ENCODE measurements at places on chromosomes 1 and 21.

DNA sequence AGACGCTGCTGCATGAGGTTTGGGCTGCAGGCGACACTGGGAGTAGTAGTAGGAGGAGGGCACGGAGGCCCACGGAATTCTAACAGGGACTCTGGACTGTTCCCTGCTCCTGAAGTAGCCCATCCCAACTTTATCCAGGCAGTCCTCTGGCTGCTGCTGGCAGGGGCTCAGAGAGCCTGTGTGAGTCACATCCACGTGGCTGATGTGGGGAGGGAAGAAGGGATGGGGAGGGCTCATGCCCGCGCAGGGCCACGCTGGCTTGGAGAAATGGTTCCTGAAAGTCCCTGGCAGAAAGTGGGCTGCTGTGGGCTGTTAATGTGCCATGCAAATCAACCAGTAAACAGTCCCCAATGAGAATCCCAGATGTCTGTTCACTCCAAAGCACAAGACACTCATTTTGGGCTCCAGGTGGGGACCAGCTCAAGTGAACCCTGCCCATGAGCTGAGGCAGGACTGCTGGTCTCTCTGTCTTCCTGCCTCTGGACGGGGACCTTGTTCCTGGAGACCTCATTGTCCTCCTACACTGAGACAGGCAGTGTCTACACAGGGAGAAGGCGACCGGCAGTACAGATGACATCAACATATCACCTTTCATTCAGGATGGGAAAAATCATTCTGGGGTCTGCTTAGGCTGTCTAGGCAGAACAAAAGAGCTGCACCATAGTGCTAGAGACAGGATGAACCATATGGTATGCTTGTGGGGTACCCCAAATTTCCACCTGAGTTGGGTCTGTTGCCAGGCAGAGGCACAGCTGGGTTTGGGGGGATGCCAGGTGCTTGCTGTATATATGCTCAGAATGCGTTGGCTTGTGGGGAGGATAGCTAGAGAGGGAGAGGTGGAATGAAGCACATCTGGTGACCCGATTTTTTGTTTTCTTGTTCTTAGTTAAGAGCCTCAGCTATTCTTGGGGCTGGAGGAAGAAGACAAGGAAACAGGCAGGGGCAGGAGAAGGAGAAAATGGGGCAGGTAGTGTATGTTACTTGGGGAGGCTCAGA, 57.9 kb upstream of the FMOD start:
- DNase-seq: peak; percentile 29

GRCh38 chr1:243264717-243265116, 8.9 kb downstream of the SDCCAG8 start:
- DNase-seq: no peak

GRCh38 chr1:12591267-12591938, 26.6 kb downstream of the DHRS3 start:
- DNase-seq: no peak

DNA sequence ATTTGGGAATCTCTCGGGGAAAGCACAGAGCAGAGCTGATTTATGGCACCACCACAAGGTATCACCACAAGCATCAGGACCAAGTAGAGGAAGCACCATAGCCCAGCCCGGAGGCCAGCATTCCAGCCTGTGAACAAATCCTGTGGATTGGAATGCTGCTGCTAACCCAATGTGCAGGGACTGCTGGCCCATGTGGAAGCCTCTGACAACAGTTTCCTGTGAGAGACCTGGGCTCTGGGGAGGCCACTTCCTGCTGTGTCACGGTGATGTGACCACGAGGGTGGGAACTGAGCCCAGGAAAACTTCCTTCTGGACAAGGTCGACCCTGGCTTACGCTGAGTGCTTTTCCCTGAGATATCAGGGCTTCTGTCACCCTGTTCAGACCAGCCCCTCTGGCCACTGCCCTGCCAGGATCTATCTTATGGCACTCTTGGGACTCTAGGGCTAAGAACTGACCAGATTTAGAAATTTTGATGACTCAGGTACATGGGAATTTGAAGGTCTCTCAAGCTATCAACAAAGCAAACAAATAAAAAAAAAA, 88.3 kb upstream of the NGF start:
- DNase-seq: no peak

- DNase-seq: peak; percentile 57
These were observed 25.6 kb downstream of the PADI3 start for GRCh38 chr1:17274186-17275170.
